ENCODE measurements at places on chromosomes 2 and 18. TPM values are rescaled to one million over a fixed set of nuclear protein-coding genes. Genes with fewer than 3 reads are reported as not detected.
A peak's percentile ranks its signal among the peaks of the same experiment; 100 is the strongest.

MC5R gene
- total RNA-seq, result not detected

FHOD3 gene
- 29.0 TPM for total RNA-seq

ACMSD gene
- not detected for total RNA-seq

GRCh38 chr2:54723996-54724559 is 616 bp downstream of the EML6 start:
- peaks cover 22% of the 10 kb centered on the region for H3K4me1 ChIP-seq
- H3K27ac ChIP-seq, result no peak overlapping the region
- peaks cover 56% of the 10 kb centered on the region for H3K27me3 ChIP-seq
- no peaks in the 10 kb centered on the region for H3K36me3 ChIP-seq
- DNase-seq, result no peak
- H3K4me3 ChIP-seq, result peak overlapping the region; percentile 93

DNA sequence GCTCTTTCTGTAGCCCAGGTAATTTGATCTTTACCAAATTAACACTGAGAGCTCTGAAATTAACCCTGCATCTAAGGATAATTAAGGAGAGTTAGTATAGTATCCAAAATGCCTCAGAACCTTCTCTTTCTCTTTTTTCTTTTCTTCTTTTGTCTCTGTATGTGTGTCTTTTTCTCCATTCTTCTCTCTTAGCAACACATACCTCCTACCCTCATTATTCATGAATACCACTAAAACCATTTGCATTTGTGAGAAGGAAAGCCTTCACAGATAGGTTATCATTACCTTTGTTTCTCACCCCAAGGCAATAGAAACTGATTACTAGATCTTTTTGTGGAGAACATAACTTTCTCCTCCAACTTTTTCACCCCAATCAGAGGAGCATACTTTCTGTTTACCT is 376.5 kb upstream of the NXPH2 start:
- no peak overlapping the region for H3K4me3 ChIP-seq
- no peak for DNase-seq
- H3K4me1 ChIP-seq, result peaks cover 7% of the 10 kb centered on the region
- no peak overlapping the region for H3K27ac ChIP-seq
- no peaks in the 10 kb centered on the region for H3K27me3 ChIP-seq
- H3K36me3 ChIP-seq, result no peaks in the 10 kb centered on the region

GRCh38 chr2:176038694-176039093 is 36.6 kb upstream of the LNPK start:
- H3K4me3 ChIP-seq, result no peak overlapping the region
- H3K27ac ChIP-seq, result no peak overlapping the region
- H3K36me3 ChIP-seq, result no peaks in the 10 kb centered on the region
- H3K27me3 ChIP-seq, result peaks cover 26% of the 10 kb centered on the region
- no peak for DNase-seq
- no peaks in the 10 kb centered on the region for H3K4me1 ChIP-seq

DNA sequence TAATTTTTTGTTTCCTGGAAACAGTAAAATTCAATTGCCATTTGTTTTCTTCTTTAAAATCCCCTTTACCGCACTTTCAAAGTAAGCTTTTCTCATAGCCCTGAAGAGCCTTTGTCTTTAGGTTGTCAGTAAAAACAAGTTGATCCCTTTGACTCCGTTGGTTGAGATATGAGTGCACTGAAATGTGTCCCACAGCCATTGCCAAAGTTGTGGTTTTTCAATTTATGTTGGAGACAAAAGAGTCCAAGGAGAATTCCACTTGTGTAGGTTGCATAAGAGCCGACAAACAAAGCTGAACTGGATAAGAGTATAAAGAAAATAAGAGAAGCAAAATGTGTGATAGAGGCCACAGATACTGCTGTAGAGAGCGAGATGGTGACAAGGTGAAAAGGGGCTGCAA is 26.1 kb upstream of the HNMT start:
- peaks cover 14% of the 10 kb centered on the region for H3K4me1 ChIP-seq
- no peak overlapping the region for H3K27ac ChIP-seq
- no peaks in the 10 kb centered on the region for H3K36me3 ChIP-seq
- no peaks in the 10 kb centered on the region for H3K27me3 ChIP-seq

DNA sequence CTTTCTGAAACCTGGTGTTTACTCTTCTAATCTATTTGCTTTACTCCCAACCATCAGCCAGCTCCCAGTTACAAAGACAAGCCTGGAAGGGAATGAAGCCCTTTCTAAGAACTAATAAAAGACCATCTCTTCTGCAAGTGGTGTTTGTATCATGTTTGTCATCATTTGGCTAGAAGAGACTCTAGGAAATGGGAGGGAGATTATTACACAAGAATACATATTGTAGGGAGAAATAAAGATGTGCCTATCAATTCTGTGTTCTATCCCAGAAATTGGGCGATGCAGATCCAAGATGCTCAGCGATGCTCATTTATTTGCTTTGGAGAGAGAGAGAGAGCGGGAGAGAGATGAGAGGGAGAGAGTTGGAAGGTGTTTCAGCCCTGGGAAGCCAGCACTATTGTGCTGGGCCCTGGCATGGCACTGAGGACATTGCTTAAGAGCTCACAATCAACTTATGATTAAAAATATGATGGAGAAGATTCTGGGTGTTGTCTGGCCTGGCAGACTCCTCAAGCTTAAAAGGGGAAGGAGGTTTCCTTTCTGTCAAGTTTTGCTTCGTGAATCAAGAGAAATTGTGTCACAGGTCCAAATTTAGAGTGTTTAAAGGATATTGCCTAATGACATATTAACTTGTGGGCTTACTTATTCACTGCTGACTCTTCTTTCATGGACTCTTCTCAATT is 41.8 kb upstream of the AFF3 start:
- no peak for DNase-seq
- H3K4me3 ChIP-seq, result no peak overlapping the region
- peaks cover 23% of the 10 kb centered on the region for H3K27me3 ChIP-seq
- H3K36me3 ChIP-seq, result no peaks in the 10 kb centered on the region
- peaks cover 13% of the 10 kb centered on the region for H3K4me1 ChIP-seq

DNA sequence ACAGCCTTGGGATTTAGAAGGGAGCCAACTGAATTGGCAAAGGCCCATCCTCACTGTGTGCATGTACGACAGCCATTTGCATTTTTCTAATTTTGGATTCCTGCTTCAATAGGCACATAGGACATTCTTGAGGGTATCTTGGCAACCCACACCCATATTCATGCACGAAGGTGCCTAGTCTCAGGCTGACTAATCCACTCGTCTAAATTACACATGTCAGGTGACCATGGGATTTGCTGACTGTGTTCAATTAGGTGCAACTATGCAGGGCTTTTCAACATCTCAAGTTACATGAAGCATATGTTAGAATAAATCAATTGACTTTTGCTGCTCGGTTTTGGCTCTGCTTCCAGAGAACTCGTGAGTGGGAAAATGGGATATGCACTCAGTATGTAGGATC is 249.7 kb downstream of the SP3 start:
- no peak overlapping the region for H3K27ac ChIP-seq
- no peak for DNase-seq
- H3K4me1 ChIP-seq, result no peaks in the 10 kb centered on the region
- no peak overlapping the region for H3K4me3 ChIP-seq
- no peaks in the 10 kb centered on the region for H3K27me3 ChIP-seq
- H3K36me3 ChIP-seq, result no peaks in the 10 kb centered on the region

DNA sequence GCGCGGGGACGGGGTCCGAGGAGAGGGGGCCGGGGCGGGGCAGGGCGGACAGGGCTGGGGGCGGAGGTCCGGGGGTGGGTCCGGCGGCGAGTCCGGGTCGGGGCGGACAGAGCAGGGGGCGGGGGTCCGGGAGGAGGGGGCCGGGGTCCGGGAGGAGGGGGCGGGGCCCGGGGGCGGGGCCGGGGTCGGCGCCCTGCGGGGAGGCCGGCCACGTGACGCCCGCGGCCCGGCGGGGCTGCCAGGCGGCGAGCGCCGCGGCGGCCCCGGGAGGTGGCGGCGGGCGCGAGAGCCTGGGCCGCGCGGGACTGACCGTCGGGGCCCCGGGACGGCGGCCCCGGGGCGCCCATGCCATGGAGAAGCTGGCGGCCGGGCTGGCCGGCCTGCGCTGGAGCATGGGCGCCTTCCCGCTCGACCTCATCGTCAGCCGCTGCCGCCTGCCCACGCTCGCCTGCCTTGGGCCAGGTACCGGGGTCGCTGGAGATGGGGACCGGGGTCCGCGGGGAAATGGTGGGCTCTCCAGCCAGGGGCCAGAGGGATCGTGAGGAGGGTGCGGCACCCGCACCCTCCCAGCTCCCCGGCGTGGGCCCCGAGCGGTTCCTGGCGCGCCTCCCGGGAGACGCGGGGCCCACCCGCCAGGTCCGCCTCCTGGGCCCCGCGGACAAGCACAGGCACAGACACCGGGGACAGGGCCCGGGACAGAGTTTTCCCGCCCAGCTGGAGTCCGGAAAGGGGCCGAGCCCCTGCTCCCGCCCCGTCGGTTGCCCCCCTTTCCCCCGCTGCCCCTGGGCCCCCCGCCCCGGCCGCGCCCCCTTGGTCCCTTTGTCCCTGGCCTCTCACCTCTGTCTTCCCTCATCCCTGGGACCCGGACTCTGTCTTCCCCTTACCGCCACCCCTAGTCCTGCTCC is at the start of gene GAREM2:
TSS of gene GAREM2 (plus strand) at position 218 of the 905 bp plus-strand sequence. CDS start at position 351, 133 bp downstream.
- H3K27ac ChIP-seq, result peak within 1 kb of the TSS; percentile 62
- H3K27me3 ChIP-seq, result peaks cover 27% of the 10 kb centered on the region
- no peaks in the 10 kb centered on the region for H3K36me3 ChIP-seq
- peak within 1 kb of the TSS; percentile 90 for H3K4me3 ChIP-seq
- peaks cover 22% of the 10 kb centered on the region for H3K4me1 ChIP-seq

GRCh38 chr2:44616667-44617155 is 255.0 kb downstream of the CAMKMT start:
- H3K36me3 ChIP-seq, result no peaks in the 10 kb centered on the region
- H3K27ac ChIP-seq, result no peak overlapping the region
- H3K4me3 ChIP-seq, result no peak overlapping the region
- H3K27me3 ChIP-seq, result no peaks in the 10 kb centered on the region
- no peak for DNase-seq
